ENCODE measurements at places on chromosomes 2 and 18. TPM values are rescaled to one million over a fixed set of nuclear protein-coding genes. Genes with fewer than 3 reads are reported as not detected.

The GYPC gene
- not detected for total RNA-seq

The CGREF1 gene
- total RNA-seq, result 42.0 TPM

The RNF152 gene
- not detected for total RNA-seq

The G6PC2 gene
- total RNA-seq, result not detected

The APLF gene
- total RNA-seq, result 0.05 TPM

The FOXI3 gene
- not detected for total RNA-seq

The ZC3H8 gene
- 4.0 TPM for total RNA-seq

The PLEK gene
- total RNA-seq, result not detected

The FIGN gene
- total RNA-seq, result not detected

The PCARE gene
- total RNA-seq, result not detected

The NEURL3 gene
- total RNA-seq, result 3.8 TPM

The MSTN gene
- not detected for total RNA-seq

The SIX3 gene
- not detected for total RNA-seq

The ZNF24 gene
- total RNA-seq, result 9.7 TPM

The CSRNP3 gene
- total RNA-seq, result 0.08 TPM

The LYG2 gene
- not detected for total RNA-seq

The FBXO41 gene
- total RNA-seq, result 18.0 TPM

The RFX8 gene
- not detected for total RNA-seq

The SLC25A12 gene
- total RNA-seq, result 10.1 TPM

The KCNF1 gene
- 0.66 TPM for total RNA-seq

The TEX44 gene
- not detected for total RNA-seq

The UBXN4 gene
- 28.3 TPM for total RNA-seq

The IMPACT gene
- 6.1 TPM for total RNA-seq

The MROH2A gene
- total RNA-seq, result 2.4 TPM
